ENCODE measurements at places on chromosomes 3 and 15.

- no peak for DNase-seq
Observed at GRCh38 chr3:190883973-190884832, 21.7 kb upstream of the GMNC start.

DNA sequence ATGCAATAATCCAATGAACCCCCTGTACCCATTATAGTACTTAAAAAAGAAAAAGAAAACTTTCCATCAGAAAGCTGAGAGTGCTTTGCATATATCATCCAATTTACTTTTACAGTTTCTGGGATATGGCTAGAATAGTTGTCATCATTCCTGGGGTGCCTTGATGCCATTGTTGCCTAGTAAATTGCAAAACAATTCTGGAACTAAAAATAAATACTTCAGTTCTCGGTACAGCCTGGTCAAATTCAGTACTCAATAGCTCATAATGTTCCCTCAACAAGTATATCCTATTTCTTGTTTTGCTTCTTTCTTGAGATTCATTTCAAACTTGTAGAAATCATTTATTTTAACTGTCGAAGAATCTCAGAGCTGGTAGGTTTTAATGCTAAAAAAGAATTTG, 334.7 kb upstream of the MDFIC2 start:
- DNase-seq, result no peak

GRCh38 chr3:69248436-69248835, 126.0 kb upstream of the LMOD3 start:
- DNase-seq, result no peak

DNA sequence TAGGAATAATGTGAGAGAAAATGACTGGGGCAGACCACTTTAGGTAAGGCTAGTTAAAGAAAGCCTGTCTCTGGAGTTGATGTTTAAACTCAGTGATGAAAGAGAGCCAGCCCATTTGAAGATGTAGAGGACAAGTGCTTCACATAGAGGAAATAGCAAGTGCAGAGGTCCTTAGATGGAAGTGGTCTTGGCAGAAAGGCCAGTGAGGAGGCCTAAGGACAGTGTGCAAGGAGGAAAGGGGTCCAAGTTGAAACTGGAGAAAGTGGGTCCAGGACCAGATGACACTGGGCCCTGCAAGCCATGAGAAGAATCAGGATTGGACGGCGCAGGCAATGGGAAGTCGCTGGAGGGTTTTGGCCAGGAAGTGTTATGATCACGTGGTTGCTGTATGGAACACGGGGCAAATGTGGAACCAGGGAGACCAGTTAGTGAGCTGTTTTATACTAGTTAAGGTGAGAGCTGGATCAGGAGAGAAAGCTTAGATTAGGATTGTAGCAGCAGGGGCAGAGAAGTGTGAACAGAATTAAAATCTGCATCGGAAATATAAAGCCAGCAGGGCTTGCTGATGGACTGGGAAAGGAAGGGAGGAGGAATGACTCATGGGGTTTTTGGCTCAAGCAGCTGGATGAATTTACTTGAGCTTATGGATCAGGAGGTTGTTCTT, 48.0 kb upstream of the SCAANT1 start:
- no peak for DNase-seq

DNA sequence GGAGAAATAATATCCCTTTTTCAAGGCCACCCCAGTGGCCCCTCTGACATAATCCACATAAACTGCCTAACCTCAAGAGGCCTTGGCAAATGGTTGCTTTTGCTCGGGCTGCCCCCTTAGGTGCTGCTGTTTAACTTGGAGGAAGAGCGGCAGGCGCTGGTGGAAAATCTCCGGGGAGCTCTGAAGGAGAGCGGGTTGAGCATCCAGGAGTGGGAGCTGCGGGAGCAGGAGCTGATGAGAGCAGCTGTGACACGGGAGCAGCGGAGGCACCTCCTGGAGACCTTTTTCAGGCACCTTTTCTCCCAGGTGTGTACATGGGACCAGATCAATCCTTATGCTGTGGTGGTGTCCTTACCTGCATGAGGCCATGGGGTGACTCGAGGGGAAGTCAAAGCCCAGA, 15.0 kb downstream of the DUOX1 start:
- DNase-seq, result no peak

DNA sequence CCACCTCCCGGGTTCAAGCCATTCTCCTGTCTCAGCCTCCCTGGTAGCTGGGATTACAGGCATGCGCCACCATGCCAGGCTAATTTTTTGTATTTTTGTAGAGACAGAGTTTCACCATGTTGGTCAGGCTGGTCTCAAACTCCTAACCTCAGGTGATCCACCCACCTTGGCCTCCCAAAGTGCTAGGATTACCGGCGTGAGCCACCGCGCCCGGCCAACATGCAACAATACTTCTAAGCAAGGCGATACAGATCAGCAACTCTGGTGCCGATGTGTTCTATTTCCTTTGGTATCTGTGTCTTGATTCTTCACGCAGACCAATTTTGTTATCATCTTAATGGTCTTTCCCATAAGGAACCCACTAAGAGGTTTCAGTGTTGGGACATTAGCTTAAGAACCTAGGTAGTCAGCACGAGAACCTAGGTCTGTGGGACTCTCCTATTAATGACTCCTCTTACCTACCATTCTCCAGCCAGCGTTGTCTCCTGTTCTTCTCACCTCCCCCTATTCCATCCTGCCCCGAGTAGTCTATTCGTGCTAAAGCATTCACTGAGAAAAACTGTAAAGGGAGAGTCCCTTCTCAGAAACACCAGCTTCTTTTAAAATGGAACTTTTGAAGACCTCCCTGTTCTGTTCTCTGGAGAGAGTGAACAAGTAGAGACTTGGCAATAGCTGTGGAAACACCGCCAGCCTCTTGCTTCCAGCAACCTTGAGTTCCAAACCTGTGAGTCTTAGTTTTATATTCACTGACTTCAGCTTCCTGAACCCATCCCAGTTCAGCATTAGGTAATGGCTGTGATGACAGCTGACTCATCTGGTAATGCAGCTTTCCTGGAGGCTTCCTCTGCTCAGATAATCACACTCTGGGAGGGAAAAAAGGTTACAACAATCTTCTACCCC, 61.2 kb downstream of the TSC22D2 start:
- no peak for DNase-seq

- DNase-seq, result no peak
Observed at GRCh38 chr15:42483677-42484076, 7.3 kb downstream of the ZNF106 start.

Data from stimulated activated CD8-positive, alpha-beta memory T cell treated with anti-CD3 and anti-CD28 coated beads, Interleukin-15, amount 100 ng/mL, for 4 hours (primary cell).